Foreskin keratinocyte (primary cell): ENCODE measurements at places on chromosomes 6 and 20. TPM values are rescaled to one million over a fixed set of nuclear protein-coding genes. Genes with fewer than 3 reads are reported as not detected.

Gene MRPL18
- 99.2 and 104 TPM in 2 replicates for total RNA-seq

Gene RIPPLY2
- 0.65 and 1.8 TPM in 2 replicates for total RNA-seq

Gene PGC
- total RNA-seq: not detected in 2 replicates

Gene ASCC3
- total RNA-seq: 63.2 and 64.6 TPM in 2 replicates

Gene CLIC5
- not detected in 2 replicates for total RNA-seq

Gene CASS4
- not detected in 2 replicates for total RNA-seq

Gene FOXF2
- 0.11 and 0.14 TPM in 2 replicates for total RNA-seq

Gene SLC35D3
- not detected in 2 replicates for total RNA-seq

Gene TUBB1
- not detected in 2 replicates for total RNA-seq

Gene CHRNA4
- total RNA-seq: not detected in 2 replicates

Gene MAP3K5
- 4.1 and 4.5 TPM in 2 replicates for total RNA-seq

Gene CGA
- total RNA-seq: not detected in 2 replicates

Gene SNAI1
- total RNA-seq: 0.04 TPM in 1 of 2 replicates, not detected in the other

Gene EMILIN3
- 0.04 TPM in 1 of 2 replicates, not detected in the other for total RNA-seq

Gene ELOVL4
- 8.8 and 9.0 TPM in 2 replicates for total RNA-seq

Gene WFDC2
- 0.42 TPM in 1 of 2 replicates, not detected in the other for total RNA-seq

Gene HSPA12B
- total RNA-seq: 0.04 and 0.10 TPM in 2 replicates
